ENCODE measurements at places on chromosomes 1 and 21.

GRCh38 chr1:150906329-150906728, 19.4 kb downstream of the CTXND2 start:
- DNase-seq, result no peak

DNA sequence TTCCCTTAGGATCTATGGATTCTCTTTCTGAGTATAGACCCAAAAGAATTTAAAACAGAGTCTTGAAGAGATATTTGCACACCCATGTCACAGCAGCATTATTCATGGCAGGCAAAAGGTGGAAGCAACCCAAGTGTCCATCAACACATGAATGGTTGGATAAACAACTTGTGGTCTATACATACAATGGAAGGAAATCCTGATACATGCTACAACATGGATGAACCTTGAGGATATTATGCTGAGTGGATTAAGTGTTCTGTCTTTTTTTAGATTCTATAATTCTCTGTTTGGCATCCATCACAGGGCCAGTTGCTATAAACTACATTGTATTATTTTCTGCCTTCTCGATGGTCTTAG, 39.8 kb downstream of the PTPN14 start:
- DNase-seq, result no peak

- DNase-seq, result no peak
Measured at GRCh38 chr1:217021956-217022355, 298.7 kb upstream of the ESRRG start.

- DNase-seq, result no peak
Measured at GRCh38 chr1:224500796-224501195, 66.2 kb upstream of the WDR26 start.

DNA sequence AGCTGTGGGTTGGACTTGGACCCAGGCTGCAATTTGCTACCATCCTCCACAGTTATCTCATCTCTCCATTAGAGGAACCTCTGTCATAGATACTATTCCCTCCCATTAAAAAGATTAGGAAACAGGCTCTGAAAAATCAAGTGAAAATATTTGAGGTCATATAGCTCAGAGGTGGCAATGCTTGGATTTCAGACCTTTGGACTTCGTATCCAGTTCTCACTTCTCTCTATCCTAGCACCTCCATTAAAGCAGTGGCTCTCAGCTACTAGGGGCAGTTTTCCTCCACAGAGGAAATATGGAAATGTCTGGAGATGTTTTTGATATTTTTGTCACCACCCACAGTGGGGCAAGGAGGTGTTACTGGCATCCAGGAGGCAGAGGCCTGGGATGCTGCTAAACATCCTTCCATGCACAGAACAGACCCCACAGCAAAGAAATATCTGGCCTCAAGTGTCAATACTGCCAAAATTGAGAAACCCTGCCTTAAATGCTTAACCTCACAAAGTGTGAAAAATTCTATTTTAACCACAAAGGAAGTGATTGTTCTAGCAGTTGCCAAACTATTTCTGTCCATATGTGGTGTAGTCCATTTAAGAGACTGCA, 54.1 kb downstream of the C8A start:
- DNase-seq, result no peak

DNA sequence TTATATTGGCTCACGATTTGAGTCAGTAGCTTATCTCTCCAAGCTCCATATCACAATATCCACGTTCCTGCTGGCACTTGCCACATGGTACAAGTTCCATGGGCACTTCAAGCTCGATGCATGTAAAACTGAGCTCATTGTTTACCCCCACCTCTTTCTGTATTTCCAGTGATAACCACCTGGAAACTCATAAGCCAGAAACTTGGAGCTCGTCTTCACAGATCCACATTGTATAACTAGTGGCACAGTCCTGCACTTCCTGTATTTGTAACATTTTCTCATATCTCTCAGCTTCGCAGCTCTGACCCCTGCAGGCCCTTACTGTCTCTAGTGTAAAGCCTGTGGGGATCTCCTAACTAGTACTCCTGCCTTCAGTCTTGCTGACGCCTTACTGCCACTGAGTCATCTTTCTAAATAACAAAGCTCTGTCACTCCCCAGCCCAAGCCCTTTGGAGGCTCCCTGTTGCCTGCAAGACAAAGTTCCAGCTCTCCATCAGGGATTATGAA, 6.5 kb upstream of the C2CD4D start:
- DNase-seq, result no peak

GRCh38 chr21:33840771-33841170, 74.8 kb downstream of the ATP5PO start:
- DNase-seq, result no peak

DNA sequence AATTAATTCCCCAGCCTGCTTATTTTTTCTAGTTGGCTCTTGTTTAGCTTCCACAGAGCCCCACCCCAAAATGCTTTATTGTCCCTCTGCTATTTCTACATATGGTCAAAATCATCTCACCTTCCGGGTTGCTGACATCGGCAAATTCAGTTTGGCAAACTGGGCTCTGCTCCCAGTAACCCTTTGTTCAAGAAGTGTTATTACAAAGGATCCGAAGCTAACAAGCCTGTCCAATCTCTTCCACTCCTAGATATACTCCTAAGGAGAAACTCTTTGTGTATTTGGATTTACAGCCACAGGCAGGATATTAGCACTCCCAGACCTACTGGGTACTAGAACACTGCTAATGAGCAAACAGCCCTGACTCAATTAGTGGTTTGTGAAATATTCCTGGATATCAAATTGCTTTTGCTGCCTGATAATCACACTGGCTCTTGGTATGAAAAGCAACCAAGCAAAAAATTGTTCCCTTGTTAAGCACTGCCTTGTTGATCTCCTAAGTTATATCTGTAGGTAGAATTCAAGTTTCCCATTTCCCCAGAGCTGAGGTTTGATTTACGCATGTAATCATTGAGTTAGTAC, 4.0 kb downstream of the JUN start:
- no peak for DNase-seq

DNA sequence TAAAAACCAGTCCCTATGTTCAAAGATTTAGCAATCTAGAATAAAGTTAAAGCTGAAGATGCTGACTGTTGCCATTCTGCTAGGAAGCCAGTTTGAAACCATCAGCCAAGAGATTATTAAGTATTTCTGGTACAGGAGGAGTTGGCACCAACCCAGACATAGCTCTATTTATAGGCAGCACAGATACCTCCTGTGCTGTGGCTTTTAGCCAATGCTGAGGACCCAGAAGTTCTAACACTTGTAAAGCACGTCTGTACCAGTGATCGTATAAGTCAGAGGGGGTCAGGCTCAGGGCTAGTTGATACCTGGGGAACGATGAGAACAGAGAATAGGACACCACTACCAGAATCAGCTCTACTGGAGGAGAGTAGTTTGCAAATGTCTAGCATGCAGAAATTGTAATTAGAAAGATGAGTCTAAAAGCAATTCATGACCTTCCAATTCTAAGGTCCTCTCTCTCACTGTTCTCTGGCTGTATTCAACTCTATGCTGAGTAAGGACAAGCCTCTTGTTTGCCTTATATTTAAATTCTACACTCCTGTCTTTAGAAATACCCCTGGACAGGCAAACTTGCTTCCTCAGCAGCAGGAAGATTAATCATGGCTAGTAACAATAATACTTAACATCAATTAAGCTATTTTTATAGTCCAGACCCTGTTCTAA, 96.8 kb upstream of the PALMD start:
- DNase-seq, result no peak

- DNase-seq, result no peak
Measured at GRCh38 chr1:240599830-240600229, 12.1 kb downstream of the GREM2 start.

DNA sequence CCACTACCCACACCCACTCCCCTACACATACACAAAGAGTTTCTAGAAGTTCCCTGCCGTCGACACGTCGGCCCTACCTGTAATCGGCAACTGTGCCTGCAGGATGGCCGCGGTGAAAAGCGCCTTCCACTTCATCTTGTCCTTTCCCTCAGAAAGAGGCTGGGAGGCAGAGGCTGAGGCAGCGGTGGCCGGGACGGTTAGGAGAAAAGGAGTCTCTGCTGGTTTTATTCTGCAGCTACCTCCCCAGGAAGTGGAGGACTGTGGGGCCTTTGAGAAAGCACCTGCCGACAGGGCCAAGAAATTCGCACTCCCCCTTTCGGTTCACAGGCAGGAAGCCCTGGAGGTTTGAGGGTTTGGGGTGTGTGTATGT, at the start of gene CD247:
TSS of gene CD247 (minus strand) at position 199 of the 370 bp plus-strand sequence. CDS start at position 135, 64 bp downstream.
- peak; percentile 27 for DNase-seq

DNA sequence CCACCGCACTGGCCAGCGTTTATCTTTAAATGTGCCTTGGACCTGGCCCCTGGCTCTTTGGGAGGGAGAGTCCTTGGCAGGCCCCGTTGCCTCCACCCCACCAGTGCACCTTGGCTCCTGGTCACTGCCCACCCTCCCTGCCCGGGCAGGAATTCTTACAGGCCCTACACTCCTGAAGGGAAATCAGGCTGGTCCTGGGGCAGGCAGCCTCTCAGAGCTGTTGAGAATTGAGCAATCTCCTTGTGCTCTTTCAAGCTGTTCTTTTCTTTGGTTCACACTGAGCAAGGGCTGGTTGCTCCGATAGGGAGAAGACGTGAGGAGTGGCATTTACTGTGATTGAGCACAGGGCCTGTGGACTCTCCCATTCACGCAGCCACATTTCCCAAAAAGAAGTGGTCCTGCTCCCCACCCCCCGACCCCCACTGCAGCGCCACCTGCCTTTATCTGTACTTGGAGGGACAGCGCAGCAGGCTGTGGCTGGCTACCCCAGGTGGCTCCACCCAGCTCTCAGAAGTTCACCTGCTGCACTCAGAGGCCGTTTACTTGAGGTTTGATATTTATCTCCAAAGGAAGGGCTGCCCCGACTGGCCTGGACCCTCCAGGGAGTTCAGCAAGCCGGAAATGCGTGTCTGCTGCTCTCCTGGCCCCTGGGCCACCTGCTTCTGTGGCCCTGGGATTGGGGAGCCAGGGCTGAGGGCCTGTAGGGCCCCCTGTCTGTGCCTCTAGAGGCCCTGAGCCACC, 47.8 kb downstream of the SKI start:
- DNase-seq, result no peak

GRCh38 chr1:79004916-79005315, 1.6 kb downstream of the ADGRL4 start:
- no peak for DNase-seq

DNA sequence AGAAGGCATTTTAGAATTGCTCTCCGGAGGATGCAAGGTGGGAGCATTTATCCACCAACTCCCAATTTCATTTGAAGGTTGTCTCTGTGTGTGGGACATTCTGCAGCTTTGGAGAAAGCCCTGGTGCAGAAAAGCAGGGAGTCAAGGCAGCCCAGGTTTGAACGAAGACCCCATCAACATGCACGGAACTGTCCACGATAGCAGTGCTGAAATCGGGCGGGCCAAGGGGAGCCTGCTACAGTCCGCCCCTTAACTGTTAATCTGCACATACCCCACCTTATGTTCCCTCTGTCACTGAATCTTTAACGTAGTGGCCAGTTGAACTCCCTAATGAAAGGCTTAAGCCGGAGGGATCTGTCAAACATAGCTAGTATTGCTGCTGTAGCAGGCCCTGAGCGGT, 68.8 kb upstream of the C1orf174 start:
- no peak for DNase-seq
